RPMI8226 (cell line): ENCODE measurements at places on chromosomes 13 and 19.
A peak's percentile ranks its signal among the peaks of the same experiment; 100 is the strongest.

DNA sequence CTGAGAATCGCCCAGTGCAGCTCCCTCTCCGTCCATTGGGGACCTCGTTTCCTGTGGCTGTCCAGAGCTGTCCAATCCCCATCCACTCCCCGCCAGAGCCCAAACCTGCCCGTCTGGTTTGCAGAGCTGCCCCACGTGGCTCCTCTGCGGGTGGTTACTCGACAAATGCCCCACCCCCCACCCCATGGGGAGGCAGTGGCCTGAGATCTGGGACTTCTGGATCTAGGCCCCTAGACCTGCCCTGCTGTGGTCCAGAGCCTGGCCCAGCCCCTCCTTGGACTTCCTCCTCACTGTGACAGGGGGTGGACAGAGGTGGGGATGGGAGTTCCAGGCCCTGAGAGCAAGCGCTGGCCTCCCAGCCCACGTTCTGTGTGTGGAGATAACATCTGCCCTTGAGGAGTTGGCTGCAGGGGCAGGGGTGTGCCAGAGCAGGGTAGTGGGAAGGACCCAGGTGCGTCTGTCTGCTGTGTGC lies 29.1 kb downstream of the PAK4 start:
- no peak for DNase-seq

GRCh38 chr19:18961767-18962620 lies 21.0 kb upstream of the HOMER3 start:
- DNase-seq: peak; percentile 59

GRCh38 chr13:110771194-110771593 lies 57.7 kb downstream of the ING1 start:
- DNase-seq: peak; percentile 5

DNA sequence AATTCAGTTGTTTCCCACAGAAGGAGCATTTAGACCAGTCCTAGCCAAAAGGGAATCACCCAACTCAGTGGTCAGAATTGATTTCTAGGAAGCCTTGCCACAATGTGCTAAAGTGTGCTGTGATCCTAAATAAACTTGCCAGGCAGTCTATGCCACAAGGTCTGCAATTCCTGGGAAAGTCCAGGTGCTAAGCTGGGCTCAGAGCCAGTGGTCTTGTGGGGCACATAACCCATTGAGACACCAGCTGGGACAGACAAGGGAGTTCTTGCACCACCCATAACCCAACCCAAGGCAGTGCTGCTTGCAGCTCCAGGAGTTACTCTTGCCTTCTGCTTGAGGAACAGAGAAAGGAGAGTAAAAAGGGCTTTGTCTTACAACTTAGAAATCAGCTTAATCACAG lies 489.5 kb upstream of the SPRY2 start:
- DNase-seq: no peak

- DNase-seq: no peak
These were observed 292.4 kb upstream of the TSHZ3 start for GRCh38 chr19:31641591-31641990.

GRCh38 chr19:15397782-15398181 lies 18.2 kb upstream of the AKAP8 start:
- no peak for DNase-seq

- peak; percentile 86 for DNase-seq
These were observed 13.3 kb downstream of the CD70 start for GRCh38 chr19:6577476-6578125.

DNA sequence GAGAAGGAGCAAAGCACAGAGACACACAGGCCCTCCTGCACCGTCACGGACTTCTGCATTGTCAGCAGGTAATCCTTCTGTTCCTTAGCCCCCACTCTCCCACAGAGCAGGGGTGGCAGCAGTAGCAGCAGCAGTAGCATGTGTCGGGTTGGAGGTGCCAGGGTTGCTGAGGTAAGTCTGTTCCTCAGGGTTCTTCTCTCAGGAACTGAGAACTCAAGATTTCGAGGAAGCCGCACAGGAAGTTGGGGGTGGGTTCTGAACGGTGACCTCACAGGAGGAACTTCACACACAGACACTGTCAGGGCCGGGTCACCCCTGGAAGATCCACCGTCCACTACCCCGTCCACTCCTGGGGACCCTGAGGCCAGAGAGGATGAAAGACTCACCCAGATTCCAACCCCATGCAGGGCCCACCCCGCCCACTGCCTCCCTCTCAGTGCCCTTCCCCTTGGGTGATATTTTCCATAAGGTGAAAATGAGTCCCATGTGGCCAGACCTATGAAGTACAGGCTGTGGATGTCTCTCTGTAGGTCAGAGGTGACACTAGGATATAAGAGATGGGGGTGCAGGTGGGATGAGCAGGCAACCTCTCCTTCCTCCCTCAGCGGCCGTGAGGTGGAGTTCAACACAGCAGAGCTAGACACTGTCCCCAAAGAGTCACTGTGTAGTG lies at the start of gene SIGLEC12:
Gene SIGLEC12 (minus strand): TSS at position 207 of the 670 bp plus-strand sequence. CDS start 67 bp downstream, at position 140.
- DNase-seq: peak; percentile 49

GRCh38 chr19:36436531-36436930 lies 18.1 kb upstream of the ZFP82 start:
- DNase-seq: peak; percentile 10

GRCh38 chr13:100674572-100674871 lies at the start of gene TMTC4:
TSS of gene TMTC4 (minus strand) at chr13:100674795. CDS start at chr13:100670362, 4,433 bp downstream.
- DNase-seq: no peak

- DNase-seq: no peak
These were observed 5.0 kb downstream of the ADAMTS10 start for GRCh38 chr19:8605514-8605913.

- no peak for DNase-seq
These were observed 24.2 kb downstream of the SH3GL1 start for GRCh38 chr19:4376028-4376670.

- no peak for DNase-seq
These were observed 107.2 kb downstream of the RAB20 start for GRCh38 chr13:110454227-110454859.

DNA sequence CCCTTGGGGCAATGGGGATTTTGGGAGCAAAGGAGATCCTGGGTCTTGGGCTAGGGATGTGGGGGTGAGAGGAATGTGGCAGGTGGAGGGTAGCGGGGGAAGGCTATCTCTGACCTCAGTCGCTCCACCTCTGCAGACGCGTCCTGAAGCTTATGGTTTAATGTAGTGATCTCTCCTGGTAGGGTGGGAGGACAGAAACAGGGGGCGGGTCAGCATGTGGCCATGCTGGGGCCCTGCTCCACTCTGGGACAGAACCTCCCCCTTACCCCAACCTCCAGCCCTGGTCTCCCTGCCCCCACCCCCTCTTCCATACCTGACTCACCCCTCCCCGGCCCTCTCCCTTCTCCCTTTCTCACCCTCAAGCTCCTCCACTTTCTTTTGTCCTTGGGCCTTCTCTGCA lies 1.4 kb downstream of the BST2 start:
- peak; percentile 19 for DNase-seq
